ENCODE measurements at places on chromosomes 7 and 10.
A peak's percentile ranks its signal among the peaks of the same experiment; 100 is the strongest.

- no peak for DNase-seq
Observed at GRCh38 chr10:91768123-91768522, 30.1 kb upstream of the TNKS2 start.

DNA sequence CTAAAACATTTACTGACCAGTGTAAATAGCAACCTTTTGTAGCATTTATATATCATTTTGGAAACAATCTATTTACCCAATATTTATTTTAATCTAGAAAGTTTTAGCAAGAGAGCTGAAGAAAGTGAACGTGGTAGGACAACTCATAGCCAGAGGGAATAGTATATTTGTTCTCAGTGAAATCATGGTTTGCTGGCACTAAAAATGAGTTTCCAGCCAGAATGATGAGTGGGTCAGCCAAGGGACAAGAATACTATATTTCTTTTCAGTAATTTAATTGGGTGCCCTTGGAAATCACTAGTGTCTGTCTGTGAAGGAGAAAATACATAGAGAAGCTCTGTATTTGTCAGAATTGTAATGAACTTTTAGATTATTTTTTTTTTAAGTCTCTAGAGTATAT, 74.9 kb downstream of the MINPP1 start:
- DNase-seq: no peak

- DNase-seq: no peak
Observed at GRCh38 chr7:106089647-106090046, 22.5 kb downstream of the SYPL1 start.

DNA sequence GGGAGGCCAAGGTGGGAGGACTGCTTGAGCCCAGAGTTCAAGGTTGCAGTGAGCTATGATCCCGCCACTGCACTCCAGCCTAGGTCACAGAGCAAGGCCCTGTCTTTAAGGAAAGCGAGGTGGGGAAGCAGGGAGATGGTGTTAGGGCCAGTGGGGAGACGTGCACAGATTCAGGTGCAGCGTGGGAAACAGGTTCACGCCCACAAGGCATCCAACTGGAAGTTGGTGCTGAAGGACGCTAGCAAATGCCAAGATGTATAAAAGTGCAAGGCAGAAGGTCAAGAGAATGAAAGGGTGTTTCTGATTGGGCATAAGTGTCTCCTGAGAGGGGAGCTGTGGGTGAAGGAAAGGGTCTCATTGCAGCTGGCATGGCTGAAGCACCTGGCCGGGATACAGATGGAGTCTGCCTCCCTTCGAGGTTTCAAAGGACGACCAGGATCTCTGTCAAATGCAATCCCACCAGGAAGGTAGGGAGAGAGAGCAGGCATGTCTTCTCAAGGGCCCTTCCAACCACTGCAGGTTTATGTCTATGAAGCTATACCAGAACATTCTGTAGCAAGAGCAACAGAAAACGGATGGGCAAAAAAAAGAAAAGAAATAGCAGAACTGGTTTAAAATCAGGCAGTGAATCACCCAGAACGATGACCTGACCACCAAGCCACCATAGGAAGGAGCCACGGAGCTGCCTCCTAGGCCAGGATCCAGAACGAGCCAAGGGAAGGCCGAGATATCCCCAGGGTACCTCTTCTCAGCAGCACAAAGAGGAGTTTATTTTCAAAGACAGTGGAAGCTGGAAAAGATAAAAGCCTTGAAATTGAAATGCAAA, 43.2 kb downstream of the GSDME start:
- DNase-seq: no peak

DNA sequence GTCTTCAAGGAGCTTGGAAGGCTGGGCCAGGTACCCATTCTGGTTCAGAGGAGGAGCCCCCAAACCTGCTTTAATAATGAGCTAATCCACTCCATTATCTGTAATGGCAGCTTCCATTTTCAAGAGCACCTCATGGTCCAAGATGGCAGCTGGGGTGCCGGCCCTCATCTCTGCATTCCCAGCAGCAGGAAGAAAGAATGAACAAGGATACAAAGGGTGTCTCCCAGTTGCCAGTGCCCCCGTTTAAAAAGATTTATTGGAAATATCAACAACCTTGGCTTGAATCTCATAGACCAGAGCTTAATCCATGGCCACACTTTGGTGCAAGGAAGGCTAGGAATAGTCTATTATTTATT, 8.5 kb downstream of the LAT2 start:
- DNase-seq: no peak

- DNase-seq: peak; percentile 57
Observed at GRCh38 chr10:101570428-101571270, 17.4 kb downstream of the POLL start.

Measured in aorta (tissue), 5 donors.